ENCODE measurements at places on chromosomes 12 and 14.
A peak's percentile ranks its signal among the peaks of the same experiment; 100 is the strongest.

- no peak for ATAC-seq
Observed at GRCh38 chr14:34218881-34219280, 243.2 kb downstream of the SPTSSA start.

DNA sequence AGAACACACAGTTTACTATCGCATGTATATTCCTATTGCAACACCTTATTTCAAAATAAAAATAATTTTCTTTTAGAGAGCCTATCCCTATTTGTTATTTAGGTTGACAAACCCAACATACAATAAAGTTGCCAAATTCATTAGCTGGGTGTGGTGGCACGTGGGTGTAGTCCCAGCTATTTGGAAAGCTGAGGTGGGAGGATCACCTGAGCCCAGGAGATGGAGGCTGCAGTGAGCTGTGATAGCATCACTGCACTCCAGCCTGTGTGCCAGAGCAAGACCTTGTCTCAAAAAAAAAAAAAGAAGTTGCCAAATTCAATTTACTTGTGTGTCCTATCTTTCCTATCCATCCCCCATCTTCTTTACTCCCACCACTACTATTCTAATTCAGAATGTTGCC, 23.9 kb downstream of the DENND5B start:
- ATAC-seq, result no peak

- ATAC-seq, result peak; percentile 82
Observed at GRCh38 chr14:59439256-59439965, 25.8 kb downstream of the GPR135 start.

- ATAC-seq, result no peak
Observed at GRCh38 chr14:94921882-94922585, 152.1 kb upstream of the GSC start.

DNA sequence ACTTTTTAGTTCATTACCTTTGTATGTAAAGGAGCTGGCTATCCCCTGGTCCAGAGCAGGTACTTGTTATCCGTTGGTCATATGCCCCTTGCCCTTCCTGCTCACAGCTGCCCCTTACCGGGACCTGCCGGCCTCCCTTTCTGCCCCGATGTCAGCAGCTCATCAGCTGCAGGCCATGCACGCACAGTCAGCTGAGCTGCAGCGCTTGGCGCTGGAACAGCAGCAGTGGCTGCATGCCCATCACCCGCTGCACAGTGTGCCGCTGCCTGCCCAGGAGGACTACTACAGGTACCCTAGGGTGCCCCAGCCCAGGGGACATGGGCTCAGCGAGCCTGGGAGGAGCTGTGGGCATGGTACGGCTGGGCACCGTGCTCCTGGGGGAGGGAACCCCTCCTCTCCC, 2.3 kb upstream of the RNU7-1 start:
- ATAC-seq, result no peak

- ATAC-seq, result no peak
Observed at GRCh38 chr12:86663173-86663572, 407.0 kb upstream of the MGAT4C start.

DNA sequence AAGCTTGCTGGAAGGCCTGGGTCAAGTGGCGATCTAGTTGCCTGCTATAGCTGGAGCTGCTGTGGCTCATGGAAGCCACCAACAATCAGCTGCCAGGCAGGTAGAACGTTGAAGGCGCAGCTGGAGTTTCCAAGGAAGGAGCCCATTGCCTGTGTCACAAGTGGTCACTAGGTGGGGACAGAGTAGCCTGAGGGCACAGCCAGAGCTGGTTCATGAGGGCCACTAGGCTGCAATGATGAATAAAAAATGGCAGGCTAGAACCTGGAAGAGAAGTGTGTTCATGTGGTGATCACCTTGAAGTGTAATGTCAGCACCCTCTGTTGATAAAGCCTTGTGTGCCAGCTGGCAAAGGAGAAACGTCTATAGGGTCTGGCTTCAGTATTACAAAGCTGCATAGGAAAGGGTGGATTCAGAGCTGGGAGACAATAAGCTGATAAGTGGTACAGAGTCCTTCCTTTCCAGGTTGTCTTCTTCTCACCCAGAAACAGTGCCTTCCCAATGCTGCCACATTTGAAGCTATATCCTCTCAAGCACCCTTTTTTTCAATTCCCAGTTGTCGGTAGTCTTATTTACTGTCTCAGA, 165.8 kb downstream of the EMP1 start:
- peak; percentile 99 for ATAC-seq

DNA sequence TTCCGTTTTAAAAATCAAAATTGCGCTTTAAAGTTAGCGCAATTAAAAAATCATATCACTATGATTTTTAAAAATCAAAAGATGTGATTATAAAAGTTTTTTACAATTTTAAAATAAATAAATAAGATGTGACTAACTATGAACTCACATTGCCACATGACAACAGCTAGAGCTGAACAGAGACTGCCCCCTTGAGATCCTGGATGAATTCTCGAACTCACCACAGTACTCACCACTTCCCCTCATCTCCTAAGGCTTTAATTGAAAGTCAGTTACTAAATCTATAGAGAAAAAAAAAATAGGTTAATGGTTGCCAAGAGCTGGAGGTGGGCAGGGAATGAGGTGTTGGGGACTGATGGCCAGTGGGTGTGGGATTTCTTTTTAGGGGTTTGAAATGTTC, 384.2 kb downstream of the ZFP36L1 start:
- ATAC-seq, result no peak

- ATAC-seq, result no peak
Observed at GRCh38 chr14:64918216-64918615, 4.0 kb downstream of the CHURC1 start.

DNA sequence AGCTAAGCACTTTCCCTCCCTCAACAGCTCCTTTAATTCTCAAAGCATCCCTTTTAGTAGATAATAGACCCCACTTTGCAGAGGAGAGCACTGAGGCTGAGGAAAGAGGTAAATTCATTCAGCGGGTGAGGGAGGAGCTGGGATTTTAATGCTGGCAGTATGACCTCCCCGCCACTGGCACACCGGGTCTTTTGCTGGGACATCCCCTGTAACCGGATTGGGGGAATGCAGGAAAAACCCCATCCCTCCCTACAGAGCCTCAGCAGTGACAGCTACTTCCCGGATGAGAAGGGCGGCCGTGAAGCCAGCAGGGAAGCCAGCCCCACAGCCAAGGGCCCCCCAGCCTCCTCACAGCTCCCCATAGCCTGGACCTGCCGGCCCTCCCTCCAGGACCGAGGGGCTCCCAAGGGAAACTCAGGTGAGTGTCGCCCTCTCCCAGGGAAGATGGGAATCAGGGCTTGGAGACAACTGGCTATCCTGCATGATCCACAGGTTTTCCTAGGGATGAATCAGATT, 12.1 kb downstream of the ZBTB39 start:
- ATAC-seq, result no peak

DNA sequence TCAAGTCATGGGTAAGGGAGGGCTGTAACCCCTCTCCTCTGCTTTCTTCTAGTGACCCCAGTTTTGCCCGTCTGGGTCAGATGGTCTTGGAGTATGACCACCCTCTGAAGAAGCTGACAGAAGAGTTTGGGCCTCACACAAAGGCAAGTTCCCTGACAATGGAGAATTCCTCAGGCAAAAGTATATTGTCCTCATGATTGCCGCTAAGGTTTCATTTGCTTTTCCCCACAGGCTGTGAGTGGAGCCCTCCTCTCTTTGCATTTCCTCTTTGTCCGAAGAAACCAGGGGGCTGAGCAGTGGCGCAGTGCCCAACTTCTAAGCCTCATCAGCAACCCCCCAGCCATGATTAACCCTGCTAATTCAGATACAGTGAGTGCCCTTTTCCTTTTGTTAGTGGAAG, 12.1 kb downstream of the NCKAP1L start:
- ATAC-seq, result no peak

GRCh38 chr12:116423094-116423493, 136.1 kb upstream of the MAP1LC3B2 start:
- ATAC-seq, result peak; percentile 59

- no peak for ATAC-seq
Observed at GRCh38 chr12:51326698-51327439, 2.9 kb upstream of the BIN2 start.

DNA sequence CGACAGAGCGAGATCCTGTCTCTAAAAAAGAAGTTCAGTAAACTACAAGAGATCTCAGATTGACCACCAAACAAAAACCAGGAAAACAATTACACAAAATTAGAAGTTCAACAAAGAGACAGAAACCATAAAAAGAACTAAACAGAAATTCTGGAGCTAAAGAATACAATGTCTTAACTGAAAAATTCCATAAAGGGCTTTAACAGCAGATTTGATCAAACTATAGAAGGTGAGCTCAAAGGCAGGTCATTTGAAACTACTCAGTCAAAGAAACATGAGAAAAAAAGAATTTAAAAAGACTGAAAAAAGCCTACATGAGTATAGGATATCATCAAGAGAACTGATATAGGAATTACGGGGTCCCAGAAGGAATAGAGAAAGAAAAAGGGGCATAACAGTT, 71.2 kb downstream of the ITPR2 start:
- ATAC-seq, result no peak

DNA sequence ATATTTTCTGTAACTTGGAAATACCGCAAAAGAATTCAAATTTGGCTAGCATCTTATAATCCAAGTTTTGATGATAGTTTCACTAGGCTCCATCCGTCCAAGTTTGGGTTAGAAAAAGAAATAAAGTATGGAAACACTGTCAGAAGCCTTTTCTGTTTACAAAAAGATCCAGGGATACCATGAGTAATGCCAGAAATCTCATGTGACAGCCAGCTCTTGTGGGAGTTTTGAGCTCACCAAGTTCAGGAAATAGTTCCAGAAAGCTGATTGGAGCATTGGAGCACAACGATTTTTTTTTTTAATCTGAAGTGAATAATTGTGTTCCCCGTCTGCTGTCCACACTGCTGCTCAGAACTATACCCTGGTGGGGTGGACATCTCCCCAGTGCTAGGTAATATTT, 229.7 kb upstream of the NPAS3 start:
- ATAC-seq, result peak; percentile 86

- no peak for ATAC-seq
Observed at GRCh38 chr14:29102996-29103395, 336.4 kb downstream of the FOXG1 start.

- no peak for ATAC-seq
Observed at GRCh38 chr12:115964626-115965025, 312.9 kb downstream of the MED13L start.

- ATAC-seq, result peak; percentile 76
Observed at GRCh38 chr12:120247621-120248030, 17.9 kb downstream of the PXN start.

DNA sequence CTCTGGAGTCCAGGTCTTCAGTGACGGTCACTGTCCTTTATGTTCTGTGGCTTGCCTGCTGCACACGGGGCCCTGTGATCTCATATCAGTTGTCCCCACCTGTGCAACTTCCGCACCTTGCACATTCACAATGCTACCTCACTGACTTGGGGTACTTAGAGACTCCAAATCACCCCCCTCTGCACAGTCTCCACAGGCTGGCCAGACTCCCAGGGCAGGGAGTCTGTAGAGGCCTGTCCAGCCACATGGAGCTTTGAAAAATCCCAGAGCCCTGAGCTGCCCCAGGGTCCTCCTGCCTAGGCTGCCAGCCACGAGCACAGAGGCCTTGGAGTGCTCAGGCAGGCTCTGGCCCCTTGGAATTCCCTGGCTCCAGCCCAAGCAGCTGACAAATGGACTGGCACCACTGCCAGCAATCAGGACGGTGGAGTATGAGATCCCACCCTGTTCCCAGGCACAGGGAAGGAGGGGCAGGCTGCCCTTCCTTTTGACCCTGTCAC, 26.4 kb downstream of the CMKLR1 start:
- peak; percentile 73 for ATAC-seq

GRCh38 chr14:70077720-70078119, 111.0 kb downstream of the SLC8A3 start:
- ATAC-seq, result no peak

DNA sequence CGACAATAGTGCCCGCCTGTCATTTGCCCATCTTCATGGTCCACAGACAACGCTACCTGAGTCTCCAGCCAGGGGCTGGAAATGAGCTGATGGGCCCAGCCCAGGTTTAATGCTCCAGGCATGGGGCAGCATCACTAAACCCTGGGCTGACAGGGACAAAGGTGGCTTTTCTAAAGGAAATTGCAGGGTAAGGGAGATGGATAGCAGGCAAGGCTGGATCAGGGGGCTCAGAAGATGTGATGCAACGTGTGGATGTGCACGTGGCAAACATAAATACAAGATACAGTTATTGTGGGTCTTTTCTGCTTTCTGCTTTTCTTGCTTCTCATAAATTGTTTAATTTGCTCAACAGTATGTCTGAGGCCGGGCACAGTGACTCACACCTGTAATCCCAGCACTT, 3.7 kb upstream of the MMP17 start:
- ATAC-seq, result no peak

GRCh38 chr14:60679566-60680258, 30.4 kb upstream of the SIX1 start:
- ATAC-seq, result no peak

GRCh38 chr12:114221136-114221833, 184.7 kb downstream of the TBX5 start:
- no peak for ATAC-seq

DNA sequence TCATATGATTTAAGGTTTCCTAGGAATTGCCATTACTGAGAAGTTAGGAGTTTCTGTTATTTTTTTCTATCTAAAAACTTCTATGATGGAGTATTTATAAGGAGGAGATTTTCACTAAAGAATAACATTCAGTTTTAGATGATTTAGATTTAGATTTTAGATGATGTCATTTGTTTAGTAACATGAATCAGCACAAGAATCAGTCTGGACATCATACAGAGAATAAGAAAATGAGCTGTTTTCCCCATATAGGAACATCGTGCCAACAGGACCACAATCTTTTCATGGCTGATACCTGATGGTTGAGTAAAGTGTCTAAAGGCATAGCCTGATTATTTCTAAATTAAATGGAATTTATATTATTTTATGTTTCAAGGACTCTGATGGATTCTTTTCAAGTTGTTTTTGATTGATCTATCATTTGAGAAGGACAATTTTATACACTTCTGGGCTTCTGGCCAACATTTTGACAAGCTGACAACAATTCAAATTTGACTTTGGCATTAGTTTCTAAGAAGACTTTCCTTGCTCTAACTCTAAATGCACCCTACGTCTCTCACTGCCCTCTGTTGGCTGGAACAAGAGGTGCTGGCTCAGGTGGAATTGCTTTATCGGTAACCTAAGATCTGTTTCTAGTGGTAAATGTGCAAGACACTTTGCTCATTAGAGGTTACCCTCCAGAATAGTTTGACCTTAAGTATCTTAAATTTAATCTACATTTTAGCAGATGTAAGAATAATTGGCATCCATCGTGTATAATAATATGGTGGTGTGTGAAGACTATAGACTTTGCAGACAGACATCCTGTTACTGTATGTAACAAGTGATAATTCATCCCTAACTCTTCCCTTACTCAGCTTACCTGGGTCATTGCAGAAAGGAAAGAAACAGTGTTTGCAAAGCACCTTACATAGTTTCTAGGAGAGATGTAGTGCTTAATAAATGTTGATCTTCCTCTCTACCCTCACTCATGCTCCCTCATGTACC, 42.8 kb upstream of the CPSF6 start:
- 0 out of 3 replicates have a peak, but pooled peaks have one; percentile 35 for ATAC-seq

- no peak for ATAC-seq
Observed at GRCh38 chr14:61887628-61888027, 125.4 kb downstream of the SNAPC1 start.

DNA sequence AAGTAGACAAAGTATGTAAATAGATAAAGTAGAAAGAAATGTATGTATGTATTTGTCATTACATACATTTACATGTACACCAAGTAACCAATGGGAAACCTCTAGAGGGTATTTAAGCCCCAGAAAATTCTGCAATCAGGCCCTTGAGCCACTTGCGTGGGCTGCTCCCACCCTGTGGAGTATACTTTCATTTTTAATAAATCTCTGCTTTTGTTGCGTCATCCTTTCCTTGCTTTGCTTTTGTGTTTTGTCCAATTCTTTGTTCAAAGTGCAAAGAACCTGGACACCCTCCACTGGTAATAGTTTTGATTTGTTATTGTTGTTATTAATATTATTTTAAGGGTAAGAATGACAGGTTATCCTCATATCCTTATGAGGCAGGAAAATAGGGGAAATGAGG, 21.8 kb downstream of the CAPS2 start:
- ATAC-seq, result no peak
